Stimulated activated CD4-positive, alpha-beta T cell treated with anti-CD3 and anti-CD28 coated beads, TNF-alpha, amount 100 ng/mL, for 1 hour (primary cell): ENCODE measurements at places on chromosomes 3 and 15.

DNA sequence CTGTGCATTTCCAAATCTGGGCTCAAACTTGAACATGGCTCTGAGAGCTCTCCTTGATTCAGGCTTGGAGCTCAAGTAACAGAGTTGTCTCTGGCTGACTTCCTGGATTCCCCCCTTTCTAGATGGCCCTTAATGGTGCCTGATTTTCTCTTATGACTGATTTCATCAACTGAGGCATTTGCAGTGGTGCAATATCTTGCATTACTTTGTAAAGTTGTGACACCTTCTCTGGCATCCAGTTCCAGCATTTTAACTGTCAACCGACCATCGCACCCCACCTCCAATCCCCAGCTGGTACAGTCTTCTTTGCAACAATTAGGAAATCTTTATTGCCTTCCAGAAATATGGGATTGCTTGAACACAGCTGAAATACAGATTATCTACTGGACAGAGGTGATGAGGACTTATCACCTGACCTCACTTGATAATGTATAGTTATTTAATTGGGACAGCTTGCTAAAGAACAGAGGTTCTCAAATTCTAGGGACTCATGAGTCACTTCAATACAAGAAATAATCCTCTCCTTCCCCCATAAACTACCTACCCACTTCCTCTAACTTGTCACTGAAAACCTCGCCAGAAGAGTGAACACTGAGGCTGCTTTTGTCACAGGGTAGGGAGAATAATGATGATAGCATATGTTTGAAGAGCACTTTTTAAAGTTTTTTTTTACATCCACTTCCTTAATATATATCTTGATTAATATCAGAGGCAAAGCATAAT, 41.8 kb downstream of the FILIP1L start:
- DNase-seq: no peak

DNA sequence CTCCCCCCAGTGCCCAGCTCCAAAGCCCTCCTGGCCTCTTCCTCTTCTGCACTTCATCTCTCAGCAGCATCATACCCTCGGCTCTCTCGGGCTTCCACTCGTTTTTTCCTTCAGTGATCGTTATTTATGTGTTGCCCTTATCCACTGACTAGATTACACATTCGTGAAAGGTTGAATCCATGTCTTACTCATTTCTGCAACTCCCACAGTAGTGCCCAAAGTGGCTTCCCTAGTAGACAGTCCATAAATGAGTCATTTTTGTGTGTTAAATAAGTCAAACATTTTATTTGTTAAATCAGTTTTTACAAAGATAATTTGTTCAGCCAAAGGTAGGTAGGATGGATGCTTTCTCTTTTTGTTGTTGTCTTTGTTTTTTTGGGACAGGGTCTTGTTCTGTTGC, 87.4 kb downstream of the CRTC3 start:
- no peak for DNase-seq

- DNase-seq: no peak
Measured at GRCh38 chr3:129933471-129933870, 40.0 kb upstream of the TMCC1 start.

GRCh38 chr15:39880718-39881387, 39.2 kb downstream of the GPR176 start:
- no peak for DNase-seq

GRCh38 chr3:193207290-193208273, 33.4 kb upstream of the PLAAT1 start:
- no peak for DNase-seq

- no peak for DNase-seq
Measured at GRCh38 chr3:186361762-186362536, at the start of gene DGKG. Gene DGKG (minus strand): TSS chr3:186362234. CDS start chr3:186320459, 41,775 bp downstream.

DNA sequence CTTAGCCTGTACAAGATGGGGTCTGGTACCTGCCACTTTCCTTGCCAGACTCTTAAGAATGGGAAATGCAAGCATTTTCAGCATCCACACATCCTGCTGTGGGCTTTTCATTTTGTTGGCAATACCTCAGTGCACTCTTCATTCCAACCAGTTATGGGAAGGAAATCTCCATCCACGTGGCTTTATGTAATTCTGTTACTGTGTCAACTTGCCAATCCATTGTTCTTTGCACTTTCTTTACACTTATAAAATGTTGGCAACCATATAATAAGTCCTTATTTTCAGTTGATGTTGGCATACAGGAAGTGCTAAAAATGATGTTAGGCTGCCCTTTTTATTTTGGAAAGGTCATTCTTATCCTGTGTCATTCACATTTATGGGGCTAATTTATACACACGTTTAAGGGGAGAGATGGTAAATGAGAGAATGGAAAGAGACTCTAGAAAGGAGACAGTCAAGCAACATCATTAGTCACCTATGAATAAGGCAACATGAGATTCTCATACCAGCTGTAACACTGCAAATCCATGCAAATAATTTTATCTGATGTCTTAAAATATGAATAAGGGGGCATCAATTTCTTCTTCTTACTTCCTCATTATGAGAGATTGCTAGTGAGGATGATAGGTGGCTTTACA, 238.7 kb downstream of the CHST2 start:
- DNase-seq: no peak

DNA sequence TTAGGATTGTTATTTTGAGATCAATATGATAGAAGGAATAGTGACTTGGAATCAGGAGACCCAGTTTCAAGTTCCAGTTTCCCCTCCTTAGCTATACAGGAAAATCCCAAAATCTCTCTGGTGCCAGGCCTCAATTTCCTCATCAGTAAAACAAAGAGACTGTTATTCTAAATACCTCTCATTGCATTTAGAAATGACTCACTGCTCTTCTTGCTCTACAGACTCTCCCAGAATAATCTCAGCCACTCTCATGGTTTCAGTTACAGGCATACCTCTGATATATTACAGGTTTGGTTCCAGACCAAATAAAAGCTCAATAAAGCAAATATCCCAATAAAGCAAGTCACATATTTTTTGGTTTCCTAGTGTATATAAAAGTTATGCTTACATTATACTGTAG, 28.3 kb downstream of the IMPG2 start:
- DNase-seq: no peak

DNA sequence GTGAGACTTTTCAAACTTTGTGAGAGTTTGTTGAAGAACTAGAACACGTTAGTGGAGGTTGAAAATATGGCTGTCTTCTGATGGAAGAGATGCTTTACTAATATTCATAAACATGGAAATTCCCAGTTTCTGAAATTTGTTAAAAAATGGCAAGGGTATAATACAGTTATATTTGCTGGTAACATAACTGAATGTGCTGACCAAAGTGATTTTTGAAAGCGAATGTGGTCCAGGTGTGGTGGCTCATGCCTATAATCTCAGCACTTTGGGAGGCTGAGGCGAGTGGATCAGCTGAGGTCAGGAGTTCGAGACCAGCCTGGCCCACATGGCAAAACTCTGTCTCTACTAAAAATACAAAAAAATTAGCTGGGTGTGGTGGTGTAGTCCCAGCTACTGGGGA, 18.1 kb downstream of the FXR1 start:
- no peak for DNase-seq

DNA sequence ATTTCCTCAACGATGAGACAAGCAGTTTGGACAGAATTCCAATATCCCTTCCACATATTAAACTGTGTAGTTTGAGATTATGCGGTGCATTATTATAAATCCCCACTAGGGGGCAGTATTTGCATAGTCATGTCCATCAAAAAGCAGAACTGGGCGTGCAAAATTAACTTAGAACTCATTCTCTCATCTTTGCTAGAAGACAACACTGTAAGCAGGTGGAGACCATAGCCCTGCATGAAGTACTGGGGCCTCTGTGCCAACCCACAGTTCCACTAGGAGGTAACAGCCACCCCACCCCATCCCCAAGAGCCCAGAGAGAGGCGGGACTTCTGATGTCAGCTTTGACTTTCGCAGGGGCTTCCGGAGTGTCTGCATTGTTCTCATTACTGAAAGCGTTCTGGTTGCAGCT, 106.6 kb upstream of the TMC3 start:
- DNase-seq: no peak
